ENCODE measurements at places on chromosomes 6 and 20. TPM values are rescaled to one million over a fixed set of nuclear protein-coding genes. Genes with fewer than 3 reads are reported as not detected.

- DNase-seq = no peak
These were observed 33.3 kb upstream of the ARMH2 start for GRCh38 chr6:24831771-24832716.

DNA sequence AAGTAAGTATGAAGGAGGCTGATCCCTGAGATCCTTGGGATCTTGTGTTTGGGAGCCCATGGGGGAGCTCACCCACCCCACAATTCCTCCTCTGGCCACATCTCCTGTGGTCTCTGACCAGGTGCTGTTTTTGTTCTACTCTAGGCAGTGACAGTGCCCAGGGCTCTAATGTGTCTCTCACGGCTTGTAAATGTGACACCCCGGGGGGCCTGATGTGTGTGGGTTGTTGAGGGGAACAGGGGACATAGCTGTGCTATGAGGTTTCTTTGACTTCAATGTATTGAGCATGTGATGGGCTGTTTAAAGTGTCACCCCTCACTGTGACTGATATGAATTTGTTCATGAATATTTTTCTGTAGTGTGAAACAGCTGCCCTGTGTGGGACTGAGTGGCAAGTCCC is 2.8 kb downstream of the HLA-G start:
- no peak for DNase-seq

DNA sequence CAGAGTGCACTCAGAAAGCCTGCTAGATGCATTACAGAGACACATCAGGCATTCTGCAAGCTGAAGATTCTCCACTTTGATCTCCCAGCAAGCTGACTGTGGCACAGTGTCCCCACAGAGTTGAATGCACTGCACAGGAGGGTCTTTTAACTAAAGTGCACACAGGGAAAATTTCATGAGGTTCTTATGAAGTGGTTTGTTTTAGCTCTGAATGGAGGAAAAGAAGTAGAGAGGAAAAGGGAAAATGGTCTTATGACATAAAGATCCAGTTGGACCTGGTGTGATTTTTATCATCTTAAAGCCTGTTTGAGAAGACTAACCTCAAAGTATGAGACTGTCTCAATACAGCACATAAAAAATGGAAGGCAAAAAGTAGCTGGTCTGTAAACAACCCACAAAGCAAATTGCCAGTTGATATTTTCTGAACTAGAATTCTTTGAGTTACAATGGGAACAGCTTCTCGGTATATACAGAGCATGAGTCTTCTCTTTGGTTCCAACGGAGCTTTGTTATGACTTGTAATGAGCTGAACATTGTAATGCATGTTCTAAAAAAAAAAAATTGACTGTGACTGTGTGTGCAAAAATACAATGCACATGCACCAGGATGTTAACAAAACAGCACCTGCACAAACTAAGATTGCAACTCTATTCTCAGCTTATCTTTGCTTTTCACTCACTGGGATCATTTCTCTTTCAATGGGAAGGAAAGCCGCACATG is 383.0 kb upstream of the ID4 start:
- no peak for DNase-seq

DNA sequence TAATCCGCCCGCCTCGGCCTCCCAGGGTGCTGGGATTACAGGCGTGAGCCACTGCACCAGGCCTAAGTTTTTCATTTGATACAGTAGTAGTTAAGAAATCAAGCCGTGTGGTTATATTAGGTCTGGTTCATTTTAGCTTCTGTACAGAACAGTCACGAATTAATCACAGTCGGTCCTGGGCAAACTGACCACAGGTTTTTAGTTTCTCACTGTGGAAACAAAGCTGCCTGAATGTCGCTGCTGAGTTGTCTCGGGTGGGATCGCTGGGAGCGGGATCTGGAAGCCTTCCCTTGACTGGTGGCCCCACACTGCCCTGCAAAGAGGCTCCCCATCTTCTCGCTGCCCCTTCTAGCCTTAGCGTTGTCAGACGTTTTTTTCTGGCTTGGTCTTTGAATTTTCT is 18.6 kb downstream of the UCKL1 start:
- DNase-seq = no peak

Gene PTPRK
- polyA plus RNA-seq = 16.9 TPM

- no peak for DNase-seq
These were observed 41.2 kb upstream of the BHLHE23 start for GRCh38 chr20:63047946-63048345.

- no peak for DNase-seq
These were observed 121.0 kb upstream of the GGTLC1 start for GRCh38 chr20:24109537-24109936.

Gene ENTPD6
- 32.3 TPM for polyA plus RNA-seq

DNA sequence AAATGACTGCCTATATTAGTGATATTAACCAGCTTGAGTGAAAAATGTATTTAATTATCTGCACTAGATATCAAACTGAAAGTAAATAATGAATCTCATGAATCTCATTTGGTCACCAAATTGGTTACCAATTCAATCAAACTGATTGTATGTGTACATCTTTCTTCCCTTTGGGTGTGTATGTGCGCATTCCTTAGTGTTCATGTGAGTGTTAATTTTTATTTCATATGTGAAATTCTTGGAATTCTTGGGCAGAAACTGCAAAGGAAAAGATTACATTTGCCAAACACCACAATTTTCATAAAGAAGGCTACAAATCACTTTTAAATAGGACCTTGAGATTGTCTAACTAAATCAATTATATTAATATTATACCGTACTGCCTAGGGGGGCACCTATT is 648.4 kb upstream of the MARCKS start:
- DNase-seq = no peak

Gene FUT9
- polyA plus RNA-seq = 0.14 TPM

- no peak for DNase-seq
These were observed 9.3 kb downstream of the WDR27 start for GRCh38 chr6:169692516-169692915.
